Umbilical cord (tissue), 2 donors: ENCODE measurements at places on chromosomes 1 and 21. TPM values are rescaled to one million over a fixed set of nuclear protein-coding genes. Genes with fewer than 3 reads are reported as not detected.

Gene TLCD4
- total RNA-seq: 35.6 TPM

Gene MRTO4
- 14.7 TPM for total RNA-seq

Gene CD84
- total RNA-seq: 13.5 TPM

Gene B3GALT6
- 15.4 TPM for total RNA-seq

Gene EPHX1
- total RNA-seq: 16.9 TPM

Gene NPHS2
- not detected for total RNA-seq

Gene MSTO1
- total RNA-seq: 7.9 TPM

Gene FNDC10
- 2.2 TPM for total RNA-seq

Gene BARHL2
- not detected for total RNA-seq

Gene RGSL1
- total RNA-seq: 1.7 TPM

- DNase-seq: no peak
Measured at GRCh38 chr1:239677362-239677761, 291.0 kb downstream of the CHRM3 start.

DNA sequence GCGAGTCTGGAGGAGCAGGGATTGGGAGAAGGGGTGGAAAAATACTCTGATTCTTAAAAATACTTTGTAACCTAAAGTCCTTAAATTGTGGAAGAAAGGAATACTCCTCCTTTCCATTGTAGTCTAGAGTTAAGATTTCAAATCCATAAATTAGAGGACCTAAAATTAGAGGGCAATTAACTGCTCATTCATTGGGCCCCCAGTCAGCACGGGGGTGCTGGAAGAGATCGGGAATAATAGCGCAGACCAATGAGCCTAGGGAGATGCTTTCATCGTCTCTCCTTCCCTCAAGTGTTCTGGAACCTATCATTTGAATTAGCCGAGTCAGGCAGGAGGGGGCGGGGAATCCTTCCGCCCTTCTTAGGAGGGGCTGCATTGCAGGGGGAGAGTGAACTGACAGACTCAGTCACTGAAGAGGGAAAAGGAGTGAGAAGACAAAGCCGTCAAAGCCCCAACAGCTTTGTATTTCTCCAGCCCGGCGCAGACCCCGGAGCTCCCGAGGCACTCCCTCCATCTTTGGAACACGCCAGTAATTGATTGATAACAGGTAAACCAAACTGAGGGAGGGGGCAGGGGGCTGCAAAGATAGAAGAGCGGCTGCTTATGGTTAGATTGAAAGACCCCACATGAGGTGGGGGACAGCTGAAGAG lies at the start of gene MLLT11:
Gene MLLT11, plus strand, starts transcription at position 391 of the 650 bp plus-strand sequence. CDS start 6,828 bp downstream, outside the sequence.
- peak; percentile 94 for DNase-seq

- no peak for DNase-seq
Measured at GRCh38 chr1:208524376-208524775, 280.2 kb upstream of the PLXNA2 start.

DNA sequence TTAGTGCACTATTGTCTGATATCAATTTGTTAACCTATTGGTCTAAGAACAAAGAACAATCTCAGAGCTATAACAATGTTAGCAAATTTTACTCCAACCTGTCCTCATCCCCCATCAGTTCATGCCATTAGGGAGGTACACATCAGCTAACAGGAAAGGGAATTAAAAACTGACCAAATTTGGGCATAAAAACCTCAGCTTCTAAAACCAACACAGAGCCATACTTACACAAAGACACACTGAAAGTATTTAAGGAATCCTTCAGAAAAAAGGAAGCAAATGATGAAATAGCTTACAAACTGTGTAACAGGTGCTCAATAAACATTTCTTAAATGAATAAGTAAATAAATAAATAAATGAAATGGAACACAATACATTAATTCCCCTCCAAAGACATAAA lies 89.2 kb downstream of the TTLL7 start:
- no peak for DNase-seq

DNA sequence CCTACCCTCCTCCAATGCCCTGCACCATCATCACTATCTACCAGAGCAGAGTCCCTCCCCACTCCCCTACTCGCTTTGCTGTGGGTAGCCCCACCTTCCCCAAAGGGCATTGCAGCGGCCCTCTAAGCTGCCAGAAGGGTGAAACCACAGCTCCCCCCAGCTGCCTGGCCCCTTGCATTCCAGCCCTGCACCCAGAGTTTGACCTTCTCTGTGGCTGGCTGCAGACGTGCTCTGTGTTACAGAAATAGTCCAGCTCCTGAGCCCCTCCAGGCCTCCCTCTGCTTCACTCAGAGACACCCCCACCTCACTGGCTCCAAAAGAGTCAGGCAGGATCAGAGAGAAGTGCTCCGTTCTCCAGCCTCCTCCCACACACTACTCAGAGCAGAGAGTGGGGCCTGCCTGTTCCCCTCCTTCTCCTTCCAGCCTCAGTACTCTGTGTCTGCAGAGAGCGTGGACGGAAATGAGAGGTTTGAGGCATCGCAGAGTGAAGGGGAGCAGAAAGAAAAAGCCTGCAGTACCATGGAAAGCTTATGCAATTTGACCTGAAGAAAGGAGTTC lies 63.2 kb downstream of the PLEKHA6 start:
- peak; percentile 97 for DNase-seq

GRCh38 chr1:159869607-159870006 lies 7.2 kb upstream of the VSIG8 start:
- DNase-seq: no peak

DNA sequence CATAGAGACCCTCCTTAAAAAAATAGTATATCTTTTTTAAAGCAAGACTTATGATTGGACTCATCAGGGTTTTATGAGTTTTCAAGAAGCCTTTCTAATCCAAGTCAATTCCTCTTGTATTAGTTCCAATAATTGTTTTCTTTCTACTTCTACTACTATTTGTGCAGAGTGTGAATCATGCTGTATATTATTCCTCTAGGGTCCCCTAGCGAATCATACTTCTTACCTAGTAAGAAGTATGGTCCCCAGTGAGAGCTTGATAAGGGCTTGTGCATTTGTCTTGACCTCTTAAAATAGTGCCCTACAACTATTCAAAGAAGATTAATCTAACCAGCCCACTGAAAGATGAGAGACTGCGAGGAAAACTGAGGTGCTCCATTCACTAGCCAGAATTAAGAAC lies 715.7 kb upstream of the ZP4 start:
- DNase-seq: no peak

- no peak for DNase-seq
Measured at GRCh38 chr1:39666772-39667171, 5.1 kb downstream of the NT5C1A start.

DNA sequence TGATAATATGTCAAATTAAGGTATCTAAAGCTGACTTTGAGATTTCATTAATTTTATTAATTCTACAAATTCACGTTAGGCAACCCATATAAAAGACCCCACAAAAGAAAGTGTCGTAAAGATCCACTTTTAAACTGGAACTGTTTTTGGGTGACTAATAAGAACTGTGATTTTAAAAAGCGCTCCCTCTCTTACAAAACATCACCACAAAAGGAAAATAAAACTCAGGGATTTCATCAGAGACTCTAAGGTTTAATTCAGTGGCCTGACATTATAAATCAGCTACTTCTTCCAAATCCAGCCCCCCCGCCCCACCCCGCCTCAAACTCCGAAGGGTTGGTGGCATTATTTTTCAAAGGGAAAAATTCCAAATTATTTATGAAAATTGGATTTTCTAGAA lies 2.7 kb downstream of the COL24A1 start:
- peak; percentile 25 for DNase-seq

- DNase-seq: no peak
Measured at GRCh38 chr1:197674286-197674685, 101.0 kb downstream of the DENND1B start.

- no peak for DNase-seq
Measured at GRCh38 chr1:205568135-205568468, 63.6 kb downstream of the CDK18 start.

DNA sequence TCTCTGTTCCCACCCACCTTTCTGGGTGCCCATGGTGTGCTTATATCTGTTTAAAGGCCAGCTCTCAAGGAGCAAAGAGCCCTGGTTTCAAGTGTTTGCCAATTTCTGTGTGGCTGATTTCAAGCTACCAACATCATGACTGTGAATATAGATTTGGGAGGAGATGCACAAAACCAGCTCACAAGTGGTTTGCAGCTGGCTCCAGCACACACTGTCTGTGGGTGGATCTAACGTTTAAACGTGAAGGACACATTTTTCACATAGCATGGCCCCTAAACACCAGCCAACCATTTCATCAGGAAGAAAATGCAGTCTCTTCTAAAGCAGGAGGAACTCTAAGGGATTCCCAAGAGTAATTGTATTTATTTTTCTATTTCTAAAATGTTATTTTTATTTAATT lies 65.2 kb downstream of the FCRL5 start:
- DNase-seq: peak; percentile 36

GRCh38 chr21:44485796-44486195 lies 30.5 kb downstream of the LRRC3 start:
- DNase-seq: no peak

GRCh38 chr1:53344921-53345838 lies 17.3 kb upstream of the LRP8 start:
- no peak for DNase-seq

GRCh38 chr1:34655206-34655874 lies 99.5 kb upstream of the GJB5 start:
- DNase-seq: no peak

GRCh38 chr1:181222972-181223505 lies 134.5 kb downstream of the IER5 start:
- DNase-seq: no peak

DNA sequence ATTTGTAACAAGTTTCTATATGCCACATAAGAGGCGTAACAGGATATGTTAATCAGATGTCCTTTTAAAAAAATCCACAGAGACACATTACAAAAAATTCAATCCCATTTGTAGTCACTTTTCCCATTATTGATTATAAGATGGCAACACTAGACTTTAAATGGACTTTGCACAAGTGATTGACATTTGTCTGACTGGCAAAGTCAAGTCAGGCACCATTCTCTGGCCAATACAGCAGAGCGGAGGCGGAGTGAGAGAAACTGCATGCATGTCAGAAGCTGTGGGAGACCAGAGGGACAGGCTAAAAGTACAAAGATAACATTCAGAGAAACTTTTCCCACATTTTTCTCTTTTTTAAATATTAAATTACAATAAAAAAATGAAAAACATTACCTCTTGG lies 28.1 kb upstream of the RGS5 start:
- DNase-seq: no peak

DNA sequence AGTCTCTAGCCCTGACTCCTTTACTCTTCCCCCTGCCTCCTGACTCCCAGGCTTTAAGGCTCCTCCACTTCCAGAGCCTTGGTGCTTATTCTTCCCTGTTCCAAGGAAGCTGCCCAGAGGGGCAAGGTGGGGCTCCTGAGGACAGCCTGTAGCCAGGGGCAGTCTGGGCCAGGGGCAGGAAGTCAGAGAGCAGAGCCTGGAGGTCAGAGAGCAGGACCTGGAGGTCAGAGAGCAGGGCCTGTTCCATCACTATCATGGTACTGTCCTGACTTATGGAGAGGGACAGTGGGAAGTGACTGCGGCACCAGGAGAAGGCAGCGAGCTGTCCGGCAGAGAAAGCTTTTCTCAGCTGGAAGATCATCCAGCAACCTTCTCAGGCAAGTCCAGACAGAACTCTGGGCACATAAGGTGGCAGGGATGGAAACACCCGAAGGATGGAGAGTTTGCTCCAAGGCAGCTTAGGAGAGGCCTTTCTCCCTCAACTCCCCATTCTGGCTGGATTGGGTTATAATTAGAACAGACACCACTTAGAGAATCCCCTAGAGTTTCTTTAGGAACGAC lies 25.0 kb downstream of the PLXNA2 start:
- no peak for DNase-seq

DNA sequence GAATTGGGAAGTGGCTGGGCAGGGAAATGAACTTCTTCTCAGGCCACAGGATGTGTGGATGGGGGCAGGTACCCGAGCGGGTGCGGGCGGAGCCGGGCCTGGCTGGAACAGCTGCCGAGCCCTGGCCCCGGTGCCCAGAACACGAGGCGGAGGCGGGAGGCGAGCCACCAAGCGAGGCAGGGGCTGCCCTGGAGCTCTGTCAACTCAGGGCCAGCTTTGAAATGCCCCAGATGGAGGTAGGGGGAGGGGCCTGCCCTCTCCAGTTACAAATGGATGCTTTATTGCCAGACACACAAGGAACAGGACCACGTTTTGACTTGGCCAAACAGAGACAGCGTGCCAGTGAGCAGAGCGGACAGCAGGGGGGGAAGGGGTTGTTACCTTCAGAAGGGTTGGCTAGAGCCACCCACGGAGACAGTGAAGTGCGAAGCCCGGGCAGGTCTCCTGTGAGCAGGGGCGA lies 240.4 kb downstream of the SDCCAG8 start:
- no peak for DNase-seq

GRCh38 chr1:8712413-8713231 lies 104.8 kb downstream of the RERE start:
- DNase-seq: peak; percentile 95

DNA sequence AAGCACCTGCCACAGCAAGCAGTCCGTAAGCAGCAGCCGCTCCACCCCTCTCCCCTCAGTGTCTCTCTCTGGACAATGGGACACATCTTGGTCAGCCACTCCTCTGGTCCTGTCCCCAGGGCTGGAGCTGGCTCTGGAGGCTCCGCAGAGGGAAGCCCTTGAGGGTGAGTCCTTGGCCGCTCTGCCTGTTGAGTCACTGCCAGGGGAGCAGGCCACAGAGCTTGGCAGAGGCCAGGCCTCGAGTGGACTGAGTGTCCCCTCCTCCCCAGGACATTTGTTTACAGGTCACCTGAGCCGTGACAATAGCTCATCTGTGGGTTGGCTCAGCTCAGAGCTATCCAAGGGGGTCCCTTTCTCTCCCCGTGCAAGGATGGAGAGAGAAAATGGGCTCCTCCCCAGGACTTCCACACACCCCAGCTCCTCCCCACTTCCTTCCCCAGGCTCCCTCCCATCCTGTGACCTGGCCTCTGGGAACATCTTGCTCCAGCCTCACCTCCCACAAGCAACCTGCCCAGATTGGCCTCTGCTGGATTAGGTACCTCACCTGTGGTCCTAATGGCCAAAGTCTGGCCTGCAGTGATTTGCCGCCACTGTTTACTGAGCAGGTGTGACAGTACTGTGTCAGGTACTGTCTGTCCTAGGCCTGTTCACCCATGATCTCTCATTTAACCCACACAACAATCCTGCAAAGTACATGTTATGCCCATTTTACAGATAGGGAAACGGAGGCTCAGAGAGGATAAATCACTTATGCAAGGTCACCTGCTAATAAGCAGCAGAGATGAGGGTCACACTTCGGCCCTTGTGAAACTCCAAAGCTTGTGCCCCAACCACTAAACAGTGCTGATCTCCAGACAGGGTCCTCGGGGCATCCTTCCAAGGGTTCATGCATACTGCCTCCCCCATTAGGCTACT lies 4.8 kb downstream of the FAM131C start:
- no peak for DNase-seq

GRCh38 chr1:205480349-205480985 lies 24.0 kb upstream of the CDK18 start:
- no peak for DNase-seq

DNA sequence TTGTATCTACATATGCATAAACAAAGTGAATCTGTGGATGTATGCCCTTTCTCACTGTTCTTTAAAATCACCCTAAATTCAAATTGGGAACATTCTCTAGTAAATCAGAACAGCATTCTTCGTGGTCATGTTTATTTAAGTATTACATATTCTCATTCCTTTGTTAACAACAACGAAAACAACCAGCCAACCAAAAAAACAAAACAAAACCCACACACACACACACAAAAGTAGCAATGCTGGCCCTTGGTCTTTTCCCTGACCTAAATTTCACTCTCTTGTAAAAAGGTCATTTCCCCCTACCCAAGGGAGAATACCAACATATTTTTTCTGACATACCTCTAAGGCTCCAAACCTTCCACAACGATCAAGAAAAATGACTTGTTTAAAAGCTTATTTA lies 102.6 kb downstream of the NRIP1 start:
- DNase-seq: no peak

GRCh38 chr1:183021405-183022201 lies 1.6 kb upstream of the LAMC1 start:
- no peak for DNase-seq
